Skeletal muscle tissue (tissue), 5 donors: ENCODE measurements at places on chromosomes 12 and 14. TPM values are rescaled to one million over a fixed set of nuclear protein-coding genes. Genes with fewer than 3 reads are reported as not detected.

The LRRK2 gene
- 11.0 TPM for total RNA-seq

The BRF1 gene
- 38.1 TPM for total RNA-seq

The FSCB gene
- total RNA-seq, result not detected

The DAO gene
- total RNA-seq, result not detected

The SMOC1 gene
- total RNA-seq, result 3.1 TPM

The TTLL5 gene
- 13.6 TPM for total RNA-seq
